GM04503 (cell line): ENCODE measurements at places on chromosomes 12 and 14.

DNA sequence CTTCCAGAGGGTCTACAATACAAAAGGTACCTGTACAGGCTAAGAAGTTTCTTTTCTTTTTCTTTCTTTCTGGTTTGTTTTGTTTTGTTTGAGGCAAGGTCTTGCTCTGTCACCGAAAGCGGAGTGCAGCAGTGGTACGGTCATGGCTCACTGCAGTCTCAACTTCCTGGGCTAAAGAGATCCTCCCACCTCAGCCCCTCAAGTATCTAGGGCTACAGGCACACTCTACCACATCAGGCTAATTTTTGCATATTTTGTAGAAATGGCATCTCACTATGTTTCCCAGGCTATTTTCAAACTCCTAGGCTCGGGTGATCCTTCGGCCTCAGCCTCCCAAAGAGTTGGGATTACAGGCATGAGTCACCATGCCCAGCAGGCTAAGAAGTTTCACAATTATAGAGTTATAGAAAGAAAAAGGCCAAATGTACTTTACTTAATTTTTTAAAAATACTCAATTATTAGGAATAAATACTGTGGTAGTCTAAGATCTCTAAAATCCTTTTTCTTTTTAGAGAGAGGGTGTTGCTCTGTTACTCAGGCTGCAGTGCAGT, 3.0 kb upstream of the PIGH start:
- no peak for DNase-seq

GRCh38 chr12:111404362-111405148, 1.2 kb upstream of the SH2B3 start:
- DNase-seq, result no peak

DNA sequence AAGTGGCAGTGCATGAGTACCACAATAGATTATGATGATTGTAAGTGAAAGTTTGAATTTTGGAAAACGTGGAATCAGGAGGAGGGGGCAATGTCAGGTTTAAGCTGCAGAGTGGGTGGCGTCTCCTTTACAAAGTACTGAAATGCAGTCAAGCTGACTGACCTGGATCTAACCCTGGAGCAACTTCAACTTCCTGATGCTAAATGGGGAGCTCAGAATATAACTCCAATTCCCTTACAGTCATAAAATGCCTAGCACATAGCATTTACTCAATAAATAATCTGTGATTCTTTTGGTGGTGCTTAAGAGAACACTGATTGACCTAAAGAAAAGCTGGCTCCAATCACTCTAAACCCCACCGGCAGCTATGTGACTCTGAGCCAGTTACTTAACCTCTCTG, 38.5 kb downstream of the CCDC60 start:
- no peak for DNase-seq

DNA sequence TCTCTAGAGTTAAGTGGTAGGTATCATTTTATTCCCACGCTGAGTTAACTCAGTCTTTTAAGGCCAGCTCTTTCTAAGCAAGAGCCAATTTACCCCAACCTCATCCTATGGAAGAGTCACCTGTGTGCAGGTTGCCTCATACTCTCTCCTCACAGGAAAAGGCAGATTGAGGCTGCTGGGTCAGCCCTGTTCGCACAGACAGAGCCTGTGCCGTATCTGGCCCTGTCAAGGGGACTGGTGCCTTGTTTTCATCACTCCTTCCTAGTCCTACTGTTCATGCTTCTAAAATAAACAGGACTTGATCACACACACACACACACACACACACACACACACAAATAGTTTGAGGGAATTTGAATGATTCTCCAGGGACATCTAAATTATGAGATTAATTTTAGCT, 285.0 kb downstream of the SLC6A15 start:
- DNase-seq, result no peak

GRCh38 chr14:80133457-80133856, 77.8 kb downstream of the DIO2 start:
- no peak for DNase-seq

- DNase-seq, result peak; percentile 26
These were observed 300.2 kb upstream of the PRKD1 start for GRCh38 chr14:30227876-30228275.

- DNase-seq, result no peak
These were observed 115.6 kb upstream of the METAP2 start for GRCh38 chr12:95358111-95359083.

DNA sequence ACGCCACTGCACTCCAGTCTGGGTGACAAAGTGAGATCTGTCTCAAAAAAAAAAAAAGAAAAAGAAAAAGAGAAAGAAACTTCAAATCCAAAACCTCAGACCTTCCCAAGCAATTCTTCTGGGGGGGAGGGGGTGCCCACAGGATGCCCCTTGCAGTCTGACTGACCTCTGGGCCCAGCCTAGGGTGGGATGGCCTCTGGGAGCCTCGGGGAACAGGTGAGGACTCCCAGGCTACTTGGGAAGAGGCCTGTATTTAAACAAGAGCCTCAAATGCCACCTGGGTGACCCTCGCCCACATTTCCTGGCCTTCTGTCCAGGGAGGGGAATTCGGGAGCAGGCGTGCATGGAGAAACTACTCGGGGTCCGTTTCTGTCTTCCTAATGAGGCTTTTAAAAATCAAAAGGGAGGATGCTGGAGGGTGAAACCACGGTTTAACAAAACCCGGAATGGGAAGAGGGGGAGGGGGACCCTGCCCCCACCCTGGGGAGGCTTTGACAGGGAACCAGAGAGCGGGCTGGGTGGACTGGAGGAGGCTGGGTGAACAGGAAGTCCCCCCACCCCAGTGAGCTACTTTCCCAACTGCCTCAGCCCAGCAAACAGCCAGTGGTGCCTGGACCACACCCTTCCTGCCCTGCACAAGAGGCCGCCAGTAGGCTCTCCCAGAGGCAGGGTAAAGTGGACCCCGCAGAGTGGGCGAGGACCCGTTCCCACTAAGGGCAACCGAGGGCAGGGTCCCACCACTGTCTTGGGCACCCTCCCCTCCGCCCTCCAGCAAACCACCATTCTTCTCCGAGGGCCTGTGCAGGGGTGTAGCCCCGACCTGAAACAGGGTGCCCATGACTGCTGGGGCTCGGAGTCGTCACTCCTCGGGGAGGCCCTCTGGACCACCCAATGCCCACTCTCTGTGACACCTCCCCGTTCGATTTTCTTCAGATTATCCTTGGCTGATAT, 1.5 kb upstream of the FBRSL1 start:
- DNase-seq, result no peak

- no peak for DNase-seq
These were observed 1.3 kb downstream of the TMEM132D start for GRCh38 chr12:129902371-129903091.

- no peak for DNase-seq
These were observed 6.4 kb downstream of the TMEM121 start for GRCh38 chr14:105532735-105533141.

DNA sequence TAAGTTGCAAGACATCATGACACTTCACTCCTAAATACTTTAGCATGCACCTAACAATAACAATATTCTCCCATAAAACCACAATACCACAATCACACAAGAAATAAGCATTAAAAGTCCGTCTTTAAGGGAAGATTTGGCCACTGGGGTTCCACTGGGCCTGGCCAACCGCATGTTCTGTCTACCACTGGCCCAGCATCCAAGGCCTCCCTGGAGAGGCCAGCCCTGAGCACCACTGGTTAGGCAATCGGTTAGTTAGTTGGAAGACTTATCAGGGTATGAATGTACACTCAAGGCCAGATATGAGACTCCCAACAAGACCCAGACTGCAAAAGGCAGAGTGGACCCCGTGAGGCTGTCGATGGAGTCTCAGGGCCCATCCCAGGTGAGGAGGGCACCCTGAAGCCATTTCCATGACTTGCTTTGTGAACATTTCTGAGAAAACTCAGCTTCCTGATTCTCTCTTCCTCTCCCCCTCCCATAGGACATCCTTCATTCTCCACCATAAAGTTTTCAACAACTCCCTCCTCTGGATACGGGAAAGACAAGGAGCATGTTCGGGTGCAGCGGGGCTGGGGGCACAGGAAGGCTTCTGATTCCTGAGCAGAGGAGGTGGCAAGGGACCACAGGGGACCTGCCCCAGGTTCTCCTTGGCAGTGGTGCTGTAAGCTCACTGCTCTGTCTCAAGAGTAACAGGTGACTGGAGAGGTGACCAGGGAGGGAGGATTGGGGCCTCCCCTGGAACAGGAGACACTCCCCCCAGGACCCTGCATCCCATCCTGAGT, 5.9 kb downstream of the PXN start:
- no peak for DNase-seq

DNA sequence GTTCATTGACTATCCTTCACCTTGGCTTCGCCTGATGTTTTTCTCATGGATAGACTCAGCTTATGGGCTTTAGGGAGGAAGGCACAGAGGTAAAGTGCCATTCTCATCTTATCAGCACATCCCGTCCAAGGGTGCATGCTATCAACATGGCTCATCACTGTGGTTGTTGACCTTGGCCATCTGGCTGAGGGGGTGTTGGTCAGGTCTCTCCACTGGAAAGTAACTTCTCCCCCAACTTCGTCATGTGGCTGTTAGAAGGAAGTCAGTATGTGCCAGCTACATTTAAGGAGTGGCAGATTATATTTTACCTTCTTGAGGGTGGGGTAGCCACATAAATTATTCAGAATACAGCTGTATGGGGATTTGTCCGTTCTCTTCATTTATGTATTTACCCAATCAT, 68.9 kb downstream of the EML1 start:
- DNase-seq, result no peak

DNA sequence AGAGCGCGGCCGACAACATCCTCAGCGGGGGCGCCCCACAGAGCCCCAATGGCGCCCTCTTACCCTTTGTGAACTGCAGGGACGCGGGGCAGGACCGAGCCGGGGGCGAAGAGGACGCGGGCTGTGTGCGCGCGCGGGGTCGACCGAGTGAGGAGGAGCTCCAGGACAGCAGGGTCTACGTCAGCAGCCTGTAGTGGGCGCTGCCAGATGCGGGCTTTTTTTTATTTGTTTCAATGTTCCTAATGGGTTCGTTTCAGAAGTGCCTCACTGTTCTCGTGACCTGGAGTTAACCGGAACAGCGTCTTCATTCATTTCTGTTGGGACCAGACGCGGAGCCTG, 103.8 kb upstream of the FKBP4 start:
- no peak for DNase-seq

- no peak for DNase-seq
These were observed 70.0 kb downstream of the CHST11 start for GRCh38 chr12:104526751-104527150.

- DNase-seq, result no peak
These were observed 11.9 kb downstream of the TTC9 start for GRCh38 chr14:70653662-70654061.

- DNase-seq, result no peak
These were observed 14.2 kb downstream of the CEP128 start for GRCh38 chr14:80927083-80927989.

DNA sequence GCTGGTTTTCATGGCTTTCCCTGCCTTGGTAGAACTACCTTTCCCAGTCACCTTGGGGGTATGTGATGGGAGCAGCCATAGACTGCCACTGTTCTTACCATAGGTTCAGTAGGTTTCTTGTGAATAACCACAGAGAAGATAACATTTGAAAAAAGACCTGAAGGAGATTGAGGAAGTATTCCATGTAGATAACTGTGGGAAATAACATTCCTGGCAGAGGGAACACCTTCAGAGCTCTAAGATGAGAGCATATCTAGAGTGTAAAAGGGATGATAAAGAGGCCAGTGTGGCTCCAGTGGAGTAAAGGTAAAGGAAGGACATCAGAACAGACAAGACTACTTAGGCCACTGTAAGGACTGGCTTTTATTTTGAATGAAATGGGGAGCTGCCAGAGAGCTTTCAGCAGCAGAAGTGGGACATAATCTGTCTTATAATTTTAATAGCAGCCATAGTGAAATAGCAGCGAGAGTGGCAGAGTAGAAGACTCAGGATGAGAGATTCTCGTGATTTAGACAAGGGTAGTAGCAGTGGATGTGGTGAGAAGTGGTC, 82.6 kb upstream of the KCNH3 start:
- no peak for DNase-seq

GRCh38 chr12:1115484-1116231, 124.6 kb downstream of the ERC1 start:
- peak; percentile 69 for DNase-seq

DNA sequence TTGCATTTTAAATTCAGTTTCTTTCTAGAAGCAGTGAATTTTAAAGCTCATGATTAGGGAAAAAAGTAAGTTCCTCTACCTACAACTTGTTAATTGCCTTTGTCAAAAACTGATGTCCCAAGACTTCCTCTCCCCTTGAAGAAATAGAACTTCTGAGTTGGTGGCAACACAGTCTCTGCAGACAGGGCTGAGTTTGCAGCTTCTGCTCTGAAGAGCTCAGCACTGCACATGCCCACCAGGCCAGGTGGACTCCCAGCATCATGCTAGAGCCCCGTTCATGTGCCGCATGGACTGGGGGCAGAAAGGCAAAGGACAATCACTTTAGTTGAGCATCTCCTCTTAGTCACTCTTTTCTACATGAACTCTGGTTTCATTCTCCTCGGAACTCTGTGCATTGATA, 620.1 kb downstream of the VRK1 start:
- DNase-seq, result no peak

- DNase-seq, result peak; percentile 22
These were observed 105.2 kb downstream of the RBM19 start for GRCh38 chr12:113860950-113861349.

GRCh38 chr12:81416571-81416970, 338.7 kb downstream of the ACSS3 start:
- no peak for DNase-seq

DNA sequence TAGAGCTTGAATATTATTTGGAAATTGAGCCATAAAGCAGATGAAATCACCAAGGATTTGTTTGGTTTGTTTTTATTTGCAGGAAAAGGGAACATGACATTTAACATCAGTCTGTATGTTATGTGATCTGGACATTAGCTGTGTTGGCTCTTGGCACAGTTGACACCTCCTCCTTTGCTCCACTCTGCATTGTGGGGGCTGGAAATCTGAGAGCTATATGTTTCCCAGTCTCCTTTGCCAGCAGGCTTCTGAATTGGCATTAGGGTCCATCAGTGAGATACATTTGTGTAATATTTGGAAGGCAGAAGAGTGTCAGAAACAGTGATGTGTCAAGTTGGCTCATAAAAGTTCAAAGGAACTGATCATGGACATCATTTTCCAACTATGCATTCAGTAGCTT, 322.1 kb upstream of the ATP2B1 start:
- DNase-seq, result no peak

- DNase-seq, result no peak
These were observed 221.3 kb upstream of the TMEM260 start for GRCh38 chr14:56358275-56358674.

DNA sequence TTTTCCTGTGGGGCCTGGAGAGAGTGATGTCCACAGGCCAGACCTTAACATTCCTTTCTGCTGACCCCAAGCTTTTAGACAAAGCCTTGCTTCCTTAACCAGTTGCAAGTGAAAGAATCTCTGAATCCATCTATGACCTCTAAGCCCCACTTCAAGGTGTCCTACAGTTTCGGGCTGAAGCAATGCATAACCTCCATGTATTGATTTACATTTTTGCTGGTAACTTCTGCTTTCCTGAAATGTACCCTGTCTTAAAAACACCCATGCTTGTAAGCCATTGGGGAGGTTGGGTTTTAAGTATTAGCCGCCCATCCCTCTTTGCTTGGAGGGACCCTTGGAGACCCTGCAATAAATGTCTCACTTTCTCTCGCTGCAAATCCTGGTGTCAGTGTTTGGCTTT, 190.6 kb downstream of the VRK1 start:
- no peak for DNase-seq

GRCh38 chr12:53483979-53484377, 15.3 kb downstream of the MAP3K12 start:
- DNase-seq, result no peak
